ENCODE measurements at places on chromosomes 5 and 9.

DNA sequence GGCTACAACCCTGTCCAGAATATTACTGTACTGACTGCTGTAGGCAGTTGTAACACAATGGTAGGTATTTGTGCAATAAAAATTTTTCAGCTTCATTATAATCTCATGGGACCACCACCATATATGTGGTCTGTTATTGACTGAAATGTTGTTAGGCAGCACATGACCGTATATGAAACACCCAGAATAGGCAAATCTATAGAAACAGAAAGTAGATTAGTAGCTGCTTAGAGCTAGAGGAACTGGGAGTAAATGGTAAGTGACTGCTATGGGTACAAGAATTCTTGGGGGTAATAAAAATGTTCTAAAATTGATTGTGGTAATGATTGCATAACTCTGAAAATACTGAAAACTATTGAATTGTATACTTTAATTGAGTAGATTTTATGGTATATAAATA lies 185.7 kb downstream of the ESM1 start:
- no peak for DNase-seq

- DNase-seq = no peak
Measured at GRCh38 chr5:157747173-157747740, 3.7 kb downstream of the LSM11 start.

- DNase-seq = no peak
Measured at GRCh38 chr5:119347574-119347973, 8.2 kb upstream of the TNFAIP8 start.

DNA sequence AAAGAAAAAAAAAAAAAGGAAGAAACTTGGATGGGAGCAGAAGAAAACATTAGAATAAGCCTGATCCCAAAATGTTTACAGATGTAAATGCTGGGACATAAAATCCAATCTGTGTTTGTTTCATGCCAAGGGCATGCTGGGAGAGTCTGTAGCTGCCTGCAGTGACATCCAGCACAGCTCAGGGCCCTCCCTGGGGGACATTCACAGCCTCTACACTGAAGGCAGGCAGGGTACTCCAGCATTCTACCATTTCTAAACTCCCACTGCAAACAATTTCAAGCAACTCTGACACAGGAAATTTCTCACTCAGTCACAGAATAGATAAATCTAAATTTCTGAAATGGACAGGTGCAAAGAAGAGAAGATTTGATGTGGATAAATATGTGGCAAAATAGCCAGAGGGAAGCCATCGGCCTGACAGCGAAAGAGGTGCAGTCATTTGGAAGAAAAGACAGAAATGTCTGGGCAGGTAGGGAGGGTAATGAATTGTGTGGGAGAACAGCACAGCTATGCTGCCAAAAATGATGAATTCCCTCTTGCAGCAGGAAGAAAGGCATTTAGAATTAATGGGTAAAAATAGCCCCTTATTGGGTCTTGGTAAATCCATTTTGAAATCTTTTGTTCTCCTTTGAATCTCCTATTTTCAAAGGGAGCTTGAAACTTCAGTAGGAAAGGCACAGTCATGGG lies 199.4 kb downstream of the MED10 start:
- DNase-seq = no peak

DNA sequence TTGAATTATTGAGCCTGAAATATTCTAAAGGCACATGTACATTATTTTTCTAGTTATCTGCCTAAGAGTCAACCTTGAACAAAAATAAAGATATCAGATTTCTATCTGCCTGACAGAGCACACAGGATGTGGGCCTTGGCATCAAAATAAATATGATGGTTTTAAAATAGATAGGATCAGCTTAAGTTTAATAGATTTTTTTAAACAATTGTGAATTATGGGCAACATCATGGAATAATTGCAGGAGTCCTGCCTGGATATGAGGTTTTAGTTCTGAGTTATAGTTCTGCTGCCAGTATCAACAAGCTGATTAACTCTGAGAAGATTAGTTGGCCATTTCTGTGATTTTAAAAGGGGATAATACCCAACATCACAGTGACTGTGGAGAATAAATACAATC lies 107.0 kb upstream of the PCA3 start:
- DNase-seq = no peak

GRCh38 chr9:127943731-127944144 lies 6.1 kb upstream of the DPM2 start:
- DNase-seq = peak; percentile 64

DNA sequence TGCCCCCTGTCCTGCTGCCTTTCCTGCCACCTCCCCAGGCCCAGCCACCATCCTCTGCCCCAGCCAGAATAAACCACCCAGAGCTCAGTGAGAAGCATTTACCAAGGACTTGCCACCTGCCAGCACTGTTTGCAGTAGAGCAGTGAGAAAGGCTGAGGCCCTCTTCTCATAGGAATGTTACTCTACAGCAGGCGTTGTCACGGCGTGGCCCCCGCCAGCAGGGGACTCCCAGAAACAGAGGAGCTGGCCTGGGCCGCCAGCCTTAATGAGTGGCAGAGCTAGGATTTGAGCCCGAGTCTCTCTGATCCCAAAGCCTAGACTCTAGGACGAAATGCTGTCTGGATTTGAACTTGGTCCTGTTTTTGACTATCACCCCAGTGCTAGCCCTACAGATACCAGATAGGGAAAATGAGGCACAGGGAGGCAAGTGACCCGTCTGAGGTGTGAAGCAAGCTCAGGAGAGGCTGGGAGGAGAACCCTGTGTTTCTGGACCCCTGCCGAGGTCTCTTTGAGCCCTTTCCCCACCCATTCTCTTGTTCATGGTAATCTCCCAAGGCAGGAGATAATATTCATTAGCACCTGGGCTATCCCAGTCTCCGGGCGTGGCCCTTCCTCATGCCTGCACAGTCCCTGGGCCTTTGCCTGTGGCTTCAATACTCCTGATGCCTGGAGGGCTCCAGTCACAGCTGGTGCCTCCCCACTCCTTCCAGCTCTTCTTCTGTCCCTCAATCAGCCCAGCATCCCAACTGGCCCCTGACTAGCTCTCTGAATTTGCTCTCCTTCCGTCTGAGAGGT lies 30.7 kb downstream of the HRH2 start:
- DNase-seq = no peak

DNA sequence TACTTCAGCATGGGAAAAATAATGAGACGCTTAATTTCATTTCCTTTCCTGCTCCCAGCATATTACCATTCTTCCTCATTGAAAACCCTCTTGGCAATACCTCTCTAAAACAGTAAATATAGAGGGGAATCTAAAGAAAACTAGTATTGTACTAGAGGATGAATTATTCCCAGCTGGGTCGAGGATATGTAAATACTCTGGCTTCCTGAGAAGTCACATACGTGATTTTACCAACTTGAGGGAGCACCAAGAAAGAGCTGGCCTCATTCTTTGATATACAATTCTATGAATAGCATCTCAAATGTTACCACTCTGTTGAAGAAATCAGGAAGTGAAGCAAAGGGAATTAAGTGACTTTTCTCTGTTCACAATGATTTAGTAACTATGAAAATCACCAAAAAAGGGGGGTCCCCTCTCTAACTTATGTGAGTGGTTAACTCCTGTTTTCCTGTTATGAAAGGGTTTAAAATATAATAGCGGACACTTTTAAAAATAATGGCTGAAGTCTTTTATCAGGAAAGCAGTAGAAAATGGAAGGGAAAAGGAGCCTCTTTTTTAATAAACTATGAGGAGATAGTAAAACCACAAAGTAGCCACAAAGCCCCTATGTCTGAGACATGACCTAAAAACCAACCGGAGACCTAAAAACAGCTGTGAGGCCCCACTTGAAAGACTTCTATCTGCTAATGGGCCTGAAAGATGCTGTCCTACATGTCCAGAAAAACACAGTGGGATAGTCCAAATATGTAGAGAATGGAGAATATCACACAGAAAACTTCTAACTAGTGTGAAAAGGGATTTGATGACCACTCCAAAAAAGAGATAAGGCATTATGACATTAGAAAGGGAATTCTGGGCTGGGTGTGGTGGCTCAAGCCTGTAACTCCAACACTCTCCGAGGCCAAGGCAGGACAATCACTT lies 42.6 kb downstream of the LPAR1 start:
- no peak for DNase-seq

DNA sequence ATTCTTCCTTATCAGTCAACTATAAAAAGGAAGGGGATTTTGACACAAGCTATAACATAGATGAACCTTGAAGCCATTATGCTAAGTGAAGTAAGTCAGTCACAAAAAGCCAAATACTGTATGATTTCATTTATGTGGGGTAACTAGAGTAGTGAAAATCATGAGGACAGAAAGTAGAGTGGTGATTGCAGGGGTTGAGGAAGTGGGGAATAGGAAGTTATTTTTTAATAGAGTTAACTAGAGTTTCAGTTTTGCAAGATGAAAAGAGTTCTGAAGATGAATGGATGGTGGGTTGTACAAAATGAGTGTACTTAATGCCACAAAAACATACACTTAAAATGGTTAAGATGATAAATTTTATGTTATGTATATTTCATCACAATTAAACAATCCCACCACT lies 65.4 kb upstream of the FAM174A start:
- DNase-seq = no peak

DNA sequence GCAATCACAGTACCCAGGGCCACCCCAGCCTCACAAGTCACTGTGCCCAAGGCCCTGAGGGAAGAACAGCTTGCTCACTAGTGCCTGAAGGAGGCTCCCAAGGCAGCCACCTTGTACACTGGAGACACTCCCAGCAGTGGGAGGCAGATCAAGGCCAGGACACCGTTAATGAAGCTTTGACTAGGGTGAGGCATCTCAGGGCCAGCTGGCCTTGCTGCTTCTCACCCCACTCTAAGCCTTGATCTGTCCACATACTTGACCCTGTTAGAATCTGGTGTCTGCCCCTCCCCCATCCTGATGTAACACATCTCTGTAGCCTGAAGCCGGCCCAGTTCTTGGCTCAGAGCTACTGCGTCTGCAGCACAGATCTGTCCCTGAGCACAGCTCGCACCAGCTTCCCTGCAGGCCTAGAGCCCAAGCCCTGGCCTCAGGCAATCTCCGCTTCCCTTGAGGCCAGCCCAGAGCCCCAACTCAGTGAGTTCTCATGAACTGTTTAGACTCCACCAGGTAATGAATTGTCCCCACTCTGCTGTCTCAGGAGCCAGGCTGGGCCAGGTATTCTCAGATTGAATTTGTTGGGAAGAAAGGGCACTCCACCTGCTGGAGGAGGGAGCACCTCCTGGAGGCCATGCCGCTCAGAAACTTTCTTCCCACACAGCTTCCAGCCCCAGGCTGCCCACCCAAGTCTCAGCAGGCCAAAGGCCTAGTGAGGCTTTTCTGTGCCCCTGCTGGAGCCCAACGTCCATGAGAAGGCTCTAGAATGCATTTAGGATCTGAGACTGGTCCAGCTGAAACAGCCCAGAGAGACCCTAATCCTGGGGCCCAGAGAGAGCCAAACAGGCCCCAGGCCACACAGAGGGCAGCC lies 13.4 kb upstream of the JADE2 start:
- no peak for DNase-seq

DNA sequence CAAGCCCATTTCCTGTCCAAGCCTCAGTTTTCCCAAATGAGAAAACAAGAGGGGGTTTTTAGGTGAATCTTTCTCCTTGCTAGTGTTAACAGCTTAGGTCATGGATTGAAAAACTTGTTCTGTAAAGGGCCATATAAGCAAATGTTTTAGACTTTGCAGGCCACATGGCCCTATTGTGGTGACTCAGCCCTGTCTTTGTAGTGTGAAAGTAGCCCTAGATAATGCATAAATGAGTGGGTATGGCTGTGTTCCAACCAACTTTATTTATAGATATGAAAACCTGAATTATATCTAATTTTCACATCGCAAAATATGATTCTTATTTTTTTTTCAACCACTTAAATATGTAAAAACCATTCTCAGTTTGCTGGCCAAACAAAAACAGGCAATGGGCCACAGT lies 6.9 kb upstream of the BARX1 start:
- no peak for DNase-seq

GRCh38 chr5:129853588-129853987 lies 50.7 kb upstream of the CHSY3 start:
- no peak for DNase-seq

DNA sequence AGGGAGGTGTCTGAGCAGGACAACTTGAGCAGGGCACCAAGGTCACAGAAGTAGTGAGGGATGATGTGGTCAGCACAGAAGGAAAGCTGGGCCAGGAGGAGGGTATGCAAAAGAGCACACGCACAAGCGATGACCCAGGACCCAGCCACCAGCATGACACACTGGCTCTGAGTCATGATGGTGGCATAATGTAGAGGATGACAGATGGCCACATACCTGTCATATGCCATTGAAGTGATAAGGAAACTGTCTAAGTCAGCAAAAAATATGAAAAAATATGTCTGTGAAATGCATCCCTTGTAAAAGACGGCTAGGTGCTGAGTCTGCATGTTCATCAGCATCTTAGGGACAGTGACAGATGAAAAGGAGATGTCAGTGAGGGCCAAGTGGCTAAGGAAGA lies 380 bp downstream of the OR1J1 start:
- no peak for DNase-seq

- no peak for DNase-seq
Measured at GRCh38 chr9:132699956-132700355, 29.7 kb downstream of the GTF3C4 start.

GRCh38 chr5:43412644-43413043 lies 453 bp upstream of the CCL28 start:
- DNase-seq = peak; percentile 16

GRCh38 chr9:136017289-136018190 lies 56.4 kb upstream of the UBAC1 start:
- no peak for DNase-seq
